ENCODE measurements at places on chromosomes 2 and 18.

GRCh38 chr2:186518291-186518690, 32.2 kb downstream of the ZC3H15 start:
- no peak for DNase-seq

DNA sequence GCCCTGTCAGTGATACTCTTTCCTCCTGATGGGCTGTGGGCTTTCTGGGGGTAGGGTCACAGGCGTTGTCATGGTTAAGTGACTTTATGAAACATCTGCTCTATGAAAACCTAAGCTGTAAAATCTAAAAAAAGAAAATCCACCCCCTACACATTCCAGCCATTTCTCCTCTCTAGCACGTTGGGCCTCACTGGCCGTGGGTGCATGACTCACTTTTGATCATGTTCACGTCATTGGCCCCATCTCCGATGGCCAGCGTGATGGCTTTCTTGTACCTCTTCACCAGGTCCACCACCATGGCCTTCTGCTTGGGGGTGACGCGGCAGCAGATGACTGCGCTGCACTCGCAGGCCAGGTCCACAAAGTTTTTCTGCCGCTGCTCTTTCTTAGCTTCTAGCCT, 39.3 kb upstream of the NARS1 start:
- no peak for DNase-seq

- no peak for DNase-seq
Measured at GRCh38 chr2:109258376-109258775, 129.4 kb downstream of the SH3RF3 start.

- DNase-seq: no peak
Measured at GRCh38 chr18:46275370-46275769, 171.2 kb downstream of the HAUS1 start.

GRCh38 chr18:44704135-44704789, 23.6 kb downstream of the SETBP1 start:
- no peak for DNase-seq

DNA sequence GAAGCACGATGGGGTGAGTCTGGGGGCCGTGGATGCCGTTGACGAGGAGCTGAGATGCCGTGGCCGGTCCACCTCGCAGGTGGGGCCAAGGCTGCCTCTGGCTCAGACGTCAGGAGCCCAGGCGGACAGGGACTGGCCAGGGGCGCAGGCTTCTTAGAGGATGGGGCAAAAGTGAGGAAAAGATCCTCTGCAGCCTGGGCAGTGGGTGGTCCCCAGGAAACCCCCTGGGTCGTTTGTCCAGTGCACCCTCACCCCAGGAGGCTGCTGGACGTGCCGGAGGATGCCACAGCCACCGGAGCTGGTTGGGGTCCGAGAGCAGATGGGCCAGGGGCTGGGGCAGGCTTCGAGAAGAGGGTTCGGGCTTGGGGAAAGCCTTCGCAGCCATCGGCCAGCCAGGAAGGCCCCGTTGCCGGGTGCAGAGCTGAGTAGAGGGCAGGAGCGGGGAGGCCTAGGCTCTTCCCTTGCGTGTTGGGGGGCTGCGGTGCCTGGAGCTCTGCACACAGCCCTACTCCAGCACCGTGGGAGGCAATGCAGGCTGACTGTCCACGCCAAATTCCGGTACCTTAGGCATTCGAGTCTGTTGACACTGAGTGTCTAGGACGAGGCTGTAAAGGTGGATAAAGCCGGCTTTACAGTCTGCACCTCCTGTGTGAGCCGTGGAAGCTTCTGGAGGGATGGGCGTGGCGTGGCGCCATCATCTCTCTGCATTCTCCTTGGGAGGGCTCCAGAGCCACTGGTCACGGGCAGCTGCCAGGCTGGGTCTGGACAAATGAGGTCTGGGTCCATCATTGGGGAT, 18.8 kb downstream of the GPC1 start:
- peak; percentile 61 for DNase-seq

- no peak for DNase-seq
Measured at GRCh38 chr2:26326514-26326913, 19.4 kb upstream of the SELENOI start.

GRCh38 chr2:230129343-230129742, 60.6 kb upstream of the SLC16A14 start:
- no peak for DNase-seq

- no peak for DNase-seq
Measured at GRCh38 chr2:27915191-27915590, 24.7 kb downstream of the BABAM2 start.

GRCh38 chr2:213958086-213958485, 452.8 kb upstream of the VWC2L start:
- no peak for DNase-seq

GRCh38 chr2:110910423-110910822, 178.1 kb downstream of the ACOXL start:
- DNase-seq: no peak

DNA sequence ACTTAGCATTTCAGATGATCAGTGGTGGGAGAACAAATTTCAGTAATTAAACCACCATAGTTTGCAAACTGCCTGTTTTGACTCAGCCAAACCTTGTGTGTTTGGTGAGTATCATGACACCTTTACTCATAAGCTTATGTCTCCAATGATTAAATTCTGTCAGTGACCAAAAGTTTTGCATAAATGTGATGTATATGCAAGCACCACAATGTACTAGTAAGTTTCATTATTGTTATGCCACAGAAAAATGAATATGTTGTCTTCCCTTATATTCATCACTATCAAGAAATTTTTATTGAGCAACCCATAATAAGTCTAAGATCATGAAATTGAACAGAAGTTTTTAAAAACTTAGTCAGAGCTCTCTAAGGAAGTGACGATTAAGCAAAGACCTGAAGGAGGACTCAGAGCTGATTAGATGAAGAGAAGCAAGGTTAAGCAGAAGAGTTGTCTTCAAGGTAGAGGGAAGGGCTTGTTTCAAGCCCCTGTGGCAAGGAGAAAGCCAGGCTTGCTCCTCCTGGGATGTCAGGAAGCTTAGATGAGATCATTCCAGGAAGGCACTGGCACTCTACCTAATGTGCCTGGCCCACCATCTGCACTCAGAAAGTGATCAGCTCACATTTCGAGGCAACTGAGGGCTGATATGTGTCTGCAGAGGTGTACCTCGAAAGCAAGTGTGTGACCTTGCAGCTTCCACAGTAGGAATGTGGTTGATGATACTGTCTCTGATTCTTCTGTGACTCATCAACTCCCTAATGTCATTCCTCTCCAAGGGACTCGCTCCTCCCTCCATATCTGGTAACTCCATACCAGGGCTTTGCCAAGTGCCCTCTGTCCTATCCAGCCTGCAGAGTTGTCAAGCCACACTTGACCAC, 54.7 kb downstream of the KCTD18 start:
- DNase-seq: no peak

DNA sequence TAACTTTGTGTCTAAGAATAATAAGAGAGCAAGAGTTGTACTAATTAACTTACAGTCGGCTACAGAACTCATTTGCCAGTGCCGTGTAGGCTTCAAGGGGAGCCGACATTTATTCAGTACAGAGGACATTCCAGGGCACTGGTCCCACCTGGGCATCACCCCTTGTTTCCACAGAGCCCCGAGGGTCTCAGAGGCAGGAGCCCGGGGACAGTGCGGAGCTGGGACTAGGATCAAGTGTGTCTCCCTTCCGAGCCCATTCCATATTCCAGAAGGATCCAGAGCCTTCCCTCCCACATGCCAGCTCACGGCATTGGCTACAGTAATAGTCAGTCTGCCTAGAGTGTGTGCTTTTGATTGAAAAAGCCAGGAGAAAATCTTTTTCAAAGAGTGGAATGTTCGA, 71.5 kb upstream of the CTDP1 start:
- no peak for DNase-seq

DNA sequence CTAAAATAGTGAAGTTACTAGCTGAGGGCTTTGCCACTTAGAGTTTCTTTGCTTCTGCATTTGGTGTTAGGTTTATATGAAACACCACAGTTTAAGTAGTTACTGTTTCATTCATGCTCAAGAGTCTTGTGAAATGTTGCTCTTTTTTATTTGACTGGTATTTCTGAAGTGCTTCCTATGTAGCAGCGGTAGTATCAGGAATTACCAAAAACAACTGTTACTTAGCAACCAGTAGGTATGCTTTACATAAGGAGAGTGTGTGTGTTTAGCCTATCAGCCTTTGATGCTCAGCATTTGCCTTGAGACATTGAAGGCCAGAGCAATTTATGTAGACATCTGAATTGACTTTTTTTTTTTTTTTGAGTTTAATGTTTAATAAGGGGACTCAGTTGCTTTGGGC, 3.6 kb downstream of the DIS3L2 start:
- DNase-seq: no peak

DNA sequence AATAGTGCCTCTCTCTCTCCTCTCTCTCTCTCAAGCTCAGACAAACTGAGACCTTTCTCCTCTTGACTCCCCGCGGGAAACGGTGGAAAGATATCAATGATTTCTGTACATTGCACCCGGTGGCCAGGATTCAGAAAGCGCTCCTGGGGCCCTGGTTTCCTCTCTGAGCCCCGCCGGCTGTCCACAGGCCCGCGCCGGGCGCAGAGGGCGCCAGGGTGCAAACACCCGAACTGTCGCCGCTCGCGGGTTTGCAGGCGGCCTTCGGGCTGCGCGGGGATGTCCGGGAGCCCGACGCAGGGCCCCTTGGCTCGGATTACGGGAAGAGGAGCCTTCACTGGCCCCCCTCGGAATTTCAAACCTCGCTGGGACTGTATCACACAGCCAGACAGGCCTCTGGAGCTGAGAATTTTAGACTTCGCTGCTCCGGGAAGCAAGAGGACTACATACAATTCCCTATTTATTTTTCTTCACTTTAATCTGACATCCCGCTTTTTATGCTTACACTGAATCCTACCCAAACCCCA, 5.2 kb upstream of the EN1 start:
- DNase-seq: no peak
